Neural crest cell (in vitro differentiated cells): ENCODE measurements at places on chromosomes 7 and 10. TPM values are rescaled to one million over a fixed set of nuclear protein-coding genes. Genes with fewer than 3 reads are reported as not detected.

- no peak for DNase-seq
- peaks cover 9% of the 10 kb centered on the region for H3K27me3 ChIP-seq
- H3K36me3 ChIP-seq = no peaks in the 10 kb centered on the region
- peak overlapping the region; percentile 64 for H3K4me3 ChIP-seq
- no peak overlapping the region for H3K27ac ChIP-seq
- H3K4me1 ChIP-seq = peaks cover 16% of the 10 kb centered on the region
Measured at GRCh38 chr7:75743455-75743859, 4.7 kb upstream of the HIP1 start.

DNA sequence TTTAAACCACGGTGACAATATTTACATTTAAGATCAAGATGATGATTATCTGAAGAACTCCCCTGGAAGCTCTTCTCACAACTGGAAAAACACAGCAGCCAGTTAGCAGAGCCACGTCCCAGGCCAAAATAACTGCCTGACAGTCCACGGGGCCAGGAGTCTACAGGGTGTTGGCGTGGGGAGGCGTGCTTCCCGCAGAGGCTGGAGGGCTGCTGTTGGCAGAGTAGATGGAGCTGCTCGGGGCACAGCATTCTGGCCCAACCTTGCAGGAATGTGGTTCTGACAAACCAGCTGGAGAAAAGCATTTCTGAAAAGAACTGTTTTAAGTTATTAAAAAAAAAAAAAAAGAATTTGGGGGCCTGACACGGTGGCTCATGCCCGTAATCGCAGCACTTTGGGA is 177.9 kb downstream of the EBF3 start:
- H3K4me3 ChIP-seq = no peak overlapping the region
- H3K36me3 ChIP-seq = peaks cover 3% of the 10 kb centered on the region
- DNase-seq = no peak

DNA sequence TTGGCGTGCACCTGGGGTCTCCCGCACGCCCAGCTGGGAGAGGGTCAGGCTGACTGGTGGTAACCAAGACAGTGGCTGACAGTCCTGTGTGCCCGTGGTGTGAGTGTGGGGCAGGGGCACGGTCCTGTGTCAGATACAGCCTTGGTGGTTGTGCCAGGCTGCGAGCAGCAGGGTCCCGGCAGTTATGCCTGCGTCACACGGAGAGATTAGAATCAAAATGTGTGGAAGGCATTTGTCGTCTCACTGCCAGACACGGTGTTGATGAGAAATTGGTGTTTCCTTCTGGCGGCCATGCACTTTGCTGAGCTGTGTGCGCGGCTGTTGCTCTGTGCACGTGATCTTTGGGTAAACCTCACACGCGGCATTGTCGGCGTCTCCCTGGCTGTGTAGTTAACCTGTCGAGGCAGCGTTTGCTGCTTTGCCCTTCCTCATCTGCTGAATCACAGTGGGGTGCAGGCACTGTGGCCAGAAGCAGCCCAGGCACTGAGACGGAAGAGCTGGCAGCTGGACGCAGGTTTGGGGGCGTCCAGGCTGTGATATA is 87.7 kb downstream of the NKX6-2 start:
- H3K4me3 ChIP-seq = no peak overlapping the region
- peaks cover 4% of the 10 kb centered on the region for H3K4me1 ChIP-seq
- no peak for DNase-seq
- peaks cover 32% of the 10 kb centered on the region for H3K27me3 ChIP-seq
- peaks cover 14% of the 10 kb centered on the region for H3K36me3 ChIP-seq

- H3K36me3 ChIP-seq = peaks cover 2% of the 10 kb centered on the region
- H3K27ac ChIP-seq = no peak overlapping the region
- no peak overlapping the region for H3K4me3 ChIP-seq
- no peaks in the 10 kb centered on the region for H3K27me3 ChIP-seq
- no peak for DNase-seq
Measured at GRCh38 chr7:109582211-109582610, 1012.5 kb downstream of the DNAJB9 start.

DNA sequence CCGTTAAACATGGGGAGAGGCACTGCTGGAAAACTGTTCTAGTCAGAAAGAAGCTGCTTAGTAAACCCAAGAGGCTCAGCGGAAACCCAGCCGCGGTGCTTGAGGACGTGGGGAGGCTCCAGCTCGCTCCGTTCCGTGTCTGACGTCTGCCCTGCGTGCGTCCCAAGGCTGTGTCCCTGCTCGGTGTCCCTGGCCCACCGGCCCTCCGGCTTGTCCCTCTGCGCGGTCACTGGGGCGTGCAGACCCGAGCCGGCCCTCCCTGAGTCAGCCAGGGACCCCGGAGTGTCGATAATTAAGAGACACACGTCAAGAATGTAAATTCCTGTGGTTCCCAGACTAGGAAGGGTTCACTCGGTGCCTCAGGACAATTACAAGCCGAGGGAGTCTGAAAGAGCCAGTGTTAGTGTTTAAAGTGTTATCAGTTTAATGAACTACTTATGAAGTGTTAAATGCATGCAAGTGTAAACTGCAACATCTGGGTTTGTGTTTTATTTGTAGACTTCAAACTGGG is 98.9 kb downstream of the WDR11 start:
- peak; percentile 28 for DNase-seq
- H3K4me1 ChIP-seq = peaks cover 23% of the 10 kb centered on the region
- peaks cover 23% of the 10 kb centered on the region for H3K27me3 ChIP-seq
- H3K36me3 ChIP-seq = peaks cover 3% of the 10 kb centered on the region
- H3K27ac ChIP-seq = no peak overlapping the region

GRCh38 chr10:64113792-64114191 is 592.6 kb downstream of the REEP3 start:
- H3K27ac ChIP-seq = no peak overlapping the region
- DNase-seq = no peak

GRCh38 chr10:96097865-96098264 is 32.2 kb upstream of the ZNF518A start:
- H3K4me1 ChIP-seq = no peaks in the 10 kb centered on the region
- H3K4me3 ChIP-seq = no peak overlapping the region
- H3K27me3 ChIP-seq = peaks cover 3% of the 10 kb centered on the region
- DNase-seq = no peak
- no peak overlapping the region for H3K27ac ChIP-seq

DNA sequence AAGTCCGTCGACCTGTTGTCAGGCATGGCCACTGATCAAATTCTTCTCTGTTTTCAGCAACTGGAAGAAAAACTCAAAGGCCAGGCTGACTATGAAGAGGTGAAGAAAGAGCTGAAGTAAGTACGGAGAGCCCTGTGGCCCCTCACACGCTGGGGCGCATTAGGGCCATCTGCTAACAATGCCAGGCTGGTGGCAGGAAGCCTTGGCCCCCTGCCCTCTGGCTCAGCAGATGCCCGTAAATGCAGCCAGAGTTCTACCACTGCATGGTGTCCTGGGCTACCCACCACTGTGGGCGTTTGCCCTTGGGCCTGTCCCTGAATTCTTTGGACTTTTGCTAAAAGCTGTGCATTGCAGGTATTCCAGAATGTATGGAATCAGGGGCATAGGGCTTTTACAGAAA is 96.9 kb upstream of the SH2B2 start:
- H3K27me3 ChIP-seq = no peaks in the 10 kb centered on the region
- DNase-seq = no peak
- peak overlapping the region; percentile 67 for H3K27ac ChIP-seq
- peaks cover 5% of the 10 kb centered on the region for H3K36me3 ChIP-seq

- no peak for DNase-seq
- H3K4me3 ChIP-seq = peak overlapping the region; percentile 87
- H3K27ac ChIP-seq = no peak overlapping the region
- H3K36me3 ChIP-seq = no peaks in the 10 kb centered on the region
Measured at GRCh38 chr10:31604096-31604495, 285.1 kb downstream of the ZEB1 start.

SPRN gene
- 0.37 and 0.48 TPM in 2 replicates for total RNA-seq

CREB3L2 gene
- 51.1 and 51.9 TPM in 2 replicates for total RNA-seq
